Vagina (tissue), 2 donors: ENCODE measurements at places on chromosomes 3 and 15. TPM values are rescaled to one million over a fixed set of nuclear protein-coding genes. Genes with fewer than 3 reads are reported as not detected.

DNA sequence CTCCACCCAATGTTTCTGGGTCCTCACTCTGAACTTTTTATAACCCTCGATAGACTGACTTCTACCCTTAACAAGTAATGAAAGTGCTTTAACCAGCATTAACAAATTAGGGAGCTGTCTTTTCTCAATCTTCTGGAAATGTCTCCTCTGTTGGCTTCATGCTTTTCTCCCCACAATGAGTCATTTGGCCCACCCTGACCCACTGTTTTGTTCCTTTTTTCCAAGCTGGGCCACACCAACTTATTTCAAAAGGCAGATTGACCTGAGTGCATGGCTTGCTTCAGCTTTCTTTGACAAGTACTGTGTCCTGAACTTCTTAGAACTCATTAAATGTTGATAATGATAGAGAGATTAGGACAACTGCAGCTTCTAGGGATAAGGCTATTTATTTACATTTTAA, 199.6 kb upstream of the SEMA6D start:
- peaks cover 18% of the 10 kb centered on the region for H3K4me1 ChIP-seq
- DNase-seq = no peak
- no peaks in the 10 kb centered on the region for H3K27me3 ChIP-seq
- no peaks in the 10 kb centered on the region for H3K36me3 ChIP-seq
- no peak overlapping the region for H3K4me3 ChIP-seq

- no peak overlapping the region for H3K4me3 ChIP-seq
- no peaks in the 10 kb centered on the region for H3K27me3 ChIP-seq
- no peak overlapping the region for H3K27ac ChIP-seq
- H3K36me3 ChIP-seq = no peaks in the 10 kb centered on the region
- H3K4me1 ChIP-seq = no peaks in the 10 kb centered on the region
Observed at GRCh38 chr15:39313467-39313866, 267.4 kb upstream of the THBS1 start.

GRCh38 chr3:12835052-12835665, 6.2 kb downstream of the RPL32 start:
- H3K4me1 ChIP-seq = peaks cover 35% of the 10 kb centered on the region
- H3K27ac ChIP-seq = no peak overlapping the region
- peaks cover 82% of the 10 kb centered on the region for H3K36me3 ChIP-seq
- no peaks in the 10 kb centered on the region for H3K27me3 ChIP-seq
- no peak overlapping the region for H3K4me3 ChIP-seq

- H3K27ac ChIP-seq = no peak overlapping the region
- H3K4me1 ChIP-seq = peaks cover 48% of the 10 kb centered on the region
- peak overlapping the region; percentile 36 for H3K4me3 ChIP-seq
- no peaks in the 10 kb centered on the region for H3K27me3 ChIP-seq
- DNase-seq = no peak
Observed at GRCh38 chr15:80072285-80072994, 13.0 kb downstream of the ZFAND6 start.

DNA sequence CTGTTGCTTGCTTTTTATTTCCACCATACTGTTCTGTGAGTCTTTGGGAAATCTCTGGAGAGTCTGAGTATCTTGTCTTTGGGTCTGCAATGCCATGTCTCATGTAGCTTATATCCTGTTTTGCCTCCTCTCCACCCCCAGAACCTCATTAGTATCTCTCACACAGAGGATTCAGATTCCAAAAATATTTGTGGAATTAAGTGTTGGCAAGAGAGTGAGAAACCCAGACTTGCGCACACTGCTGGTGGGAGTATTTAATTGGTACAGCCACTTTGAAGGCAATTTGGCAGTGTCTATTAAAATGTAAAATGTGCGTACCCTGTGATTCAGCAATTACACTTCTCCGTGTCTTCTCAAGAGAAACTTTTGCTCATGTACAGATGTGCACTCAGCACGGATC, 68.6 kb downstream of the ZNF621 start:
- H3K4me1 ChIP-seq = no peaks in the 10 kb centered on the region
- no peak overlapping the region for H3K27ac ChIP-seq
- no peaks in the 10 kb centered on the region for H3K27me3 ChIP-seq

DNA sequence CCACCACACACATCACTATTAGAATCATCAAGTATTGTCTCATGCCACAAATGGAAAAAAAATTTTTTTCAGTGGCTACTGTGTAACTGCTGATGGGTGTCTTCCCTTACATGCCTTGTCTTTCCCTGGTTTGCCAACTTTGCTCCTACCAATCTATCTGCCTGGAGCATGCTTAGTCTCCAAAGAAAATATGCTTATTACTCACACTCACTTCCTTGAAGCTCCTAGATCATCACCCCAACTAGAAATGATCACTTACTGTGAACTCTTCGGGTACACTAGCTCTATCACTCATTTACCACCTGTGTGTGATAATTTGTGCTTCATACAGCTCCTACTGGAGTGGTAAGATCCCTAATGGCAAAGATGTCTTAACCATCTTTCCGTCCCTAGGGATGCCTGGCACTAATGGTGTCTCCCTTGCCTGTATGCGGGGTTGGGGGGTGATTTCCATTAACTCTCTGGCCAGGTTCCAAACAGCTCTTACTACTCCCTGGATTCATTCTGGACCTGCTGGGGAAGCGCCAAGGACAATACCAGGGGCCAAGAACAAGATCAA, 799 bp downstream of the VPS33B start:
- peak overlapping the region; percentile 84 for H3K4me3 ChIP-seq
- no peaks in the 10 kb centered on the region for H3K27me3 ChIP-seq
- no peaks in the 10 kb centered on the region for H3K36me3 ChIP-seq

DNA sequence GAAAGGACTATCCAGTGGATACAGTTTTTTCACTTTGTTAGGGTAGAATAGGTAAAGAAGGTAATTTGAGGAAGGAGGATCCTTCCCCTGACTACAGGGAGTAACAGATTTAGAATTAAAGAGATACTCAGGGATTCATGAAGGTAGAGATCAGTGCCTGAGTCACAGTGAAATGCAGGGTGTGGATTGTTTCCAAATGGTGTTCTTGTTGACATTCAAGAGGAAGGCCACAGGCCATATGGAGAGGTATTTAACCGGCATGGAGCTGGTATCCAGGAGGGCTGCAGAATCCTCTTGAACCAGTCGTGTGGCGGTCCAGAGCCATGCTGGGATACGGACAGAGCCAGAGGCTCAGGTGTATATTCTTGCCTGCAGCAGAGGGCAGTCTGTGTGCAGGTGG, 28.2 kb downstream of the GYG1 start:
- H3K27me3 ChIP-seq = no peaks in the 10 kb centered on the region
- DNase-seq = no peak
- H3K36me3 ChIP-seq = peaks cover 16% of the 10 kb centered on the region

- H3K4me3 ChIP-seq = no peak overlapping the region
- no peaks in the 10 kb centered on the region for H3K4me1 ChIP-seq
- no peaks in the 10 kb centered on the region for H3K27me3 ChIP-seq
- no peak overlapping the region for H3K27ac ChIP-seq
- no peak for DNase-seq
Observed at GRCh38 chr3:10907262-10907661, 85.3 kb upstream of the SLC6A1 start.

DNA sequence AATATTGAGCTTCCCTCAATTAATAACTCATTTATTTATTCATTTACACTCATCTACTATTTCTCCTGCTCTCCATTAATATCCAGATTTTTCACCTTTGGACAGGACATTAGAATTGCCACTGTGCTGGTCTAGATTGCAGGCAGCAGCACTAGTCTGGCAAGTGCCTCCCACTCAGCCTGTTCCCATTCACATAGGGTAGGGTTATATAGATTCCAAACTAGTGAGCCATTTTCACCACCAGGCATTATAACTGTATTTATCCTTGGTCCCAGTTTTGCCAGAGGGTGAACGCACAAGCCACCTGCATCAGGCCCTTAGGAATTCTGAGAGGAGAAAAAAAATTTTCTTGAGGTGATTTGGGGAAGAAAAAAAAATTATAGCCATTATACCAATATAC, 44.5 kb downstream of the ANAPC13 start:
- H3K27me3 ChIP-seq = no peaks in the 10 kb centered on the region
- DNase-seq = peak; percentile 25
- H3K36me3 ChIP-seq = no peaks in the 10 kb centered on the region
- H3K4me1 ChIP-seq = no peaks in the 10 kb centered on the region
- H3K4me3 ChIP-seq = no peak overlapping the region

- no peak overlapping the region for H3K4me3 ChIP-seq
- H3K27ac ChIP-seq = no peak overlapping the region
- H3K36me3 ChIP-seq = no peaks in the 10 kb centered on the region
- no peaks in the 10 kb centered on the region for H3K4me1 ChIP-seq
- H3K27me3 ChIP-seq = no peaks in the 10 kb centered on the region
Observed at GRCh38 chr3:187986514-187986934, 167.4 kb upstream of the LPP start.

DNA sequence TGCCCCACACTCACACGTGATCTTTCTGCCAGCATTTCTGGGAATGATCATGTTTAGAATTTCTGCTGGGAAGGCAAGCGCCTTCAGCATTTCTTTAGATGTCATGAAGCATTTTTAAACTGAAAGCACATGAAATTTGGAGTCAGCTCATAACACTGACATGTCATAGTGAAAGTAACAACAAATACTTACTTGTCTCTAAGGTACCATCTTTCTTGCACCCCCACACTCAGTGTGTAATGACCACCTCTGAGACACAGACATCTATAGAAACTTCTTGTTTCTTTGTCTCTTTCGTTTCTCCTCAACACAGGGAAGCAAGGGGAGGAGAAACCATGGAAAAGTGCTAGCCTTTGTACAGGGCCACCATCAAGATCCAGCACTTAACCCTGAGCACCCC, 171.7 kb downstream of the RORA start:
- H3K4me3 ChIP-seq = no peak overlapping the region
- no peak for DNase-seq
- H3K36me3 ChIP-seq = no peaks in the 10 kb centered on the region
- H3K27me3 ChIP-seq = no peaks in the 10 kb centered on the region
- H3K4me1 ChIP-seq = peaks cover 5% of the 10 kb centered on the region

GRCh38 chr15:65055201-65055870, 10.1 kb downstream of the SLC51B start:
- H3K36me3 ChIP-seq = peaks cover 13% of the 10 kb centered on the region
- no peak overlapping the region for H3K4me3 ChIP-seq
- DNase-seq = no peak
- peaks cover 32% of the 10 kb centered on the region for H3K4me1 ChIP-seq
- no peaks in the 10 kb centered on the region for H3K27me3 ChIP-seq
- peak overlapping the region; percentile 55 for H3K27ac ChIP-seq

DNA sequence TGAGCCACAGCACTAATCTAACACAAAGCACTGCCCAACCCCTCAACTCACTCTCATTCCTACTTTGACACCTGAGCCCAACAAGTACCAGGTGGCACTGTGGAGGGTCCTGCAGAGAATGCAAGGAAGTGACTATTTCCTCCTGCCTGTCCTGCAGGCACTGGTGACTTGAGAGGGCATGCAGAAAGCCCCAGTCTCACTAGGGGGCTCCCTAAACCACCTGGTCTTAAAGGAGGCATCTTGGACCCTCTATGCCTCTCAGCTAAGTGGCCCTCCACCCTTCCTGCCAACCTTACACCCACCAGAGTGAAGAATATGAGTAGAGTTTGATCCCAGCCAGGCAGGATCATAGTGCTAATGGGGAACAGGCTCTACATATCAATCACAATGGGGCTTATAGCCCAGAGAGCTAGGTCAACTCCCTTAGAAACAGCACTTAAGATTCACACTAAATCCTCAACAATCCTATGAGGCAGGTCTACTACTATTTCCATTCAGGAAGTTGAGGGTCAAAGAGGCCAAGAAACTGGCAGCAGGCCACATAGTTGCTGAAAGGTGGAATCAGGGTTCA, 15.2 kb downstream of the TRAIP start:
- no peaks in the 10 kb centered on the region for H3K36me3 ChIP-seq
- no peaks in the 10 kb centered on the region for H3K27me3 ChIP-seq
- no peak overlapping the region for H3K4me3 ChIP-seq
- no peak for DNase-seq
- H3K27ac ChIP-seq = no peak overlapping the region

DNA sequence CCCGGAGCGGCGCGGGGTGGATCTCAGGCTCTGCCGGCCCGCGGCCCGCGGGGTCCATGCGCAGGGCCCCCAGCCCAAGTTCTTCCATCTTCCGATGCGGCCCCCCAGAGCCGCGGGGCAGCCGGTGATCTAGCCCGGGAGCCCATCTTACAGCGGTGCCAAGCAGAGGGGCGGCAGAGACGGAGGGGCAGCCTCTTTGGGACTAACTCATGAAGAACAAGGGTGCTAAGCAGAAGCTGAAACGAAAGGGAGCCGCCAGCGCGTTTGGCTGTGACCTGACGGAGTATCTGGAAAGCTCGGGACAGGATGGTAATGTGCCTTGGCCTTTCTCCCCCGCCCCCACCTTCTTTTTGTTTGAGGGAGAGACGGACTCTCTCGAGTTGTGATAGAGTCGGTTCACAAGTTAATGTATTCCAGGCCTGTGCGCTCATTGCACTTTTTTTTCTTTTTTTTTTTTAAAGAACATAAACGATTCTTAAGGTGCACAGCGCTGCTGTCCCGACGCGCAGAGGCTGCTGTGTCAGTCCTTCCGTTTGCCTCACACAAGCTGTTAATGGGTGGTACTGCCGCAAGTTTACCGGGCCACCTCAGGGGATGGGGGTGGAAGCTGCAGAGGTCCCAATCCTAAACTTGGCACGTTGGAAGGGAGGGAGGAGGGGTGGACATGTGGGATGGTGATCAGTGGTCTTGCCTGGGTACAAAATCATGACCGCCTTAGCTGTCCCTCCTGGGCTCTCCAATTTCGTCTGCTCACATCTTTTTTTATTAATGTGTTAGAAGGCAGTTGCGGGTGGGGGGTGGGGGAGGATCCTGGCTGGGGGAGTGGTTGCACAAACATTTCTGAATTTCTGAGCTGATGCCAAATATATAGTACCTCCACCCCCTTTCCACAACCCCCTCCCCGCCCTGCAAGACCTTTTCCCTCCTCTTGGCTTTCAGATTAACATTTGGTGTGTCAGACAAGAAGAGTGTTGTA, 801 bp downstream of the ARHGAP31 start:
- no peak for DNase-seq
- peak overlapping the region; percentile 84 for H3K27ac ChIP-seq
- peak overlapping the region; percentile 70 for H3K4me3 ChIP-seq

Gene LINS1
- total RNA-seq = 14.5 TPM

Gene FBXL2
- total RNA-seq = 5.9 TPM

Gene CHRD
- total RNA-seq = 32.7 TPM

Gene SLC2A2
- not detected for total RNA-seq

Gene TPRG1
- 21.6 TPM for total RNA-seq

Gene ZPLD1
- total RNA-seq = not detected

Gene AHSG
- total RNA-seq = not detected

Gene UNC13C
- not detected for total RNA-seq
